ENCODE measurements at places on chromosomes 16 and 17.
A peak's percentile ranks its signal among the peaks of the same experiment; 100 is the strongest.

DNA sequence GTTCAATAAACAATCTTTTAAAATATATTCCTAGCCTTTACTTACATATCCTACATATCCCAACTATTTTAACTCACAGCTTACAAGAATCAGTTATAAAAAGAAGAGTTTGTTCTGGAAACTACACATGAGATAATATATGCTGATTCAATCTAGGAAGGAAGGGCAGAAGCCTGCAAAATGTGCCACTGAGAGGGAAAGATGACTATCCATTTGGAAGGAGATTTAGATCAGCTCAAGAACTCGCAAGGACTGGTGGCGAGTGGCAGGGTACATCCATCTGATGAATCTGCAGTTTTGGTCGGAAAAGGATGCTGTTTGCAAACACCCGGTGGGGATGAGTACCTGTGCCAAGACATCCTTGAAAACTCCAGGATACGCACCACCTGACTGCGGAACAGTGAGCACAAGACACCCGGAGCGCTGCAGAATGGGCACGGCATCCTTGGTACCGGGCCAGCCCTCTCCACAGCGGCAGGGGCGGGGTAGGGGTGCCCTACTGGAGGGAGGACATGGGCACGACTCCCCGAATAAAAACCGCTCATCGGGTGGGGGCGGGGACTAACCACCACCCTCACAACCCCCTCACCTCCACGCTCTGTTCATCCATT is 723 bp downstream of the TRIM37 start:
- DNase-seq: peak; percentile 69

DNA sequence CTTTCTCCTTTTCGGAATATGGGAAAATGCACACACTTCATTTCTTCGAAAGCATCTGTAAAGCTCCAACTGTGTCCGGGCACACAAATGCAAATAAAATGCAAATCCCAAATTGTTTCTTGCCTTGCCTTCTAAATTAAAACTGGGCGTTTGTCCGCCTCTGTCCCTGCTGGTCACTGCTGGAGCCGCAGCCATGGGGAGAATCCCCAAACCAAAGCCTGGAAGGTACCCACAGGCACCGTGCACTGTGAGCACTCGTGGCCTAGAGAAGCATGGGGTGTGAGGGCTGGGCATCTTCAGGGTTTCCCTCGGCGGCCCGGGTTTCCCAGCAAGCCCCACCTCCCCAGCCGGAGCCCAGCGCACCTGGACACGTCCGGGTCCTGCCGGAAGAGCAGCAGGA is 2.9 kb downstream of the SLC47A2 start:
- no peak for DNase-seq

- no peak for DNase-seq
Observed at GRCh38 chr17:35740216-35740615, 8.8 kb downstream of the RASL10B start.

DNA sequence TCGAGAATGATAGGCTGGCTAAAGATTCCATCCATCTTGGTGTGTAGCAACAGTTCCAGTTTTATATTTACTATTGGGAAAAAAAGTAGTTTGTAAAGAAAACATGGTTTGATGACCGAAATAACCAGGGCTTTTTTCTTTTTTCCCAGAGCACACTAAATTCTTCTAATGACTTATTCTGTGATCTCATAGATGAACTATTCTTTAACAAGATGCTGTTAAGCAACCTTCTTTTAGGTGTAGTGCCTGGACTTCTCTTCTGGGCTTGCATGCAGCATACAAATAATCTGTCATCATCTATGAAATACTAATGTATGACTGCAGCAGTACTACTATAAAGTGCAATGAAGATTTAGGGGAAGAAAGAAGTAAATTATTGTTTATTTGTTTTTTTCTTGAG is 11.0 kb upstream of the CAPNS2 start:
- no peak for DNase-seq

Measured in NCI-H1105 (cell line).